ENCODE measurements at places on chromosomes 2 and 18. TPM values are rescaled to one million over a fixed set of nuclear protein-coding genes. Genes with fewer than 3 reads are reported as not detected.

Gene EFR3B
- total RNA-seq: 0.42 TPM

Gene VPS4B
- 25.9 TPM for total RNA-seq

Gene SP5
- total RNA-seq: 86.9 TPM

Gene OSR1
- 1.1 TPM for total RNA-seq

Gene UGT1A1
- 0.22 TPM for total RNA-seq

Gene MEP1B
- total RNA-seq: not detected

Gene LRRTM4
- 1.2 TPM for total RNA-seq

Gene STAMBP
- 53.2 TPM for total RNA-seq

Gene CD207
- 0.27 TPM for total RNA-seq

Gene EN1
- not detected for total RNA-seq

Gene GTF3C2
- 77.5 TPM for total RNA-seq

Gene ASPRV1
- 0.40 TPM for total RNA-seq

Gene SULT1C3
- total RNA-seq: not detected

Gene BABAM2
- 34.8 TPM for total RNA-seq
